Activated T-cell treated with anti-CD3 and anti-CD28 coated beads for 48 hours (primary cell): ENCODE measurements at places on chromosomes 16 and 17.

DNA sequence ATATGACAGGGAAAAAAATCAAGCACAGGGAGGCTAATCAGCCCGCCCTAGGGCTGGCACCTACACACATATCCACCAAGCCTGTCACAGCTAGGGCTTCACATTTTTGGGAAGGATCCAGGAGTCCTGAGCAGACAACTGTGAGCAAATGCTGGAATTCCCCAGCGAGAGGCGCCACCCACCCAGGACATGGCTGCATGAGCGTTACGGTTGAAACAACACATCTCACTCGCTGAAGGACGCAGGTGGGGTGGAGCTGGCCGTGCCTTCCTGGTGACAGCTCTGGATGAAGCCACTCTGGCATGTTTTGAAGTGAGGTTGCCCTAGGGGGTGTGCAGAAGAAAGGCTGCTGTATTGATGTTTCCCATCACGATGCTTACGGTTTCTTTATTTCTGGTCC lies 315.1 kb upstream of the EEF2KMT start:
- no peak for DNase-seq

GRCh38 chr17:78589885-78590284 lies 12.7 kb upstream of the DNAH17 start:
- DNase-seq: no peak

- DNase-seq: no peak
Measured at GRCh38 chr17:82304826-82305726, 12.3 kb downstream of the CD7 start.

- DNase-seq: no peak
Measured at GRCh38 chr17:77877036-77877435, 81.5 kb upstream of the TNRC6C start.

GRCh38 chr17:37744961-37745800 lies at the start of gene HNF1B:
Gene HNF1B (minus strand): TSS chr17:37745059. CDS start chr17:37744884, 175 bp downstream.
- DNase-seq: no peak

DNA sequence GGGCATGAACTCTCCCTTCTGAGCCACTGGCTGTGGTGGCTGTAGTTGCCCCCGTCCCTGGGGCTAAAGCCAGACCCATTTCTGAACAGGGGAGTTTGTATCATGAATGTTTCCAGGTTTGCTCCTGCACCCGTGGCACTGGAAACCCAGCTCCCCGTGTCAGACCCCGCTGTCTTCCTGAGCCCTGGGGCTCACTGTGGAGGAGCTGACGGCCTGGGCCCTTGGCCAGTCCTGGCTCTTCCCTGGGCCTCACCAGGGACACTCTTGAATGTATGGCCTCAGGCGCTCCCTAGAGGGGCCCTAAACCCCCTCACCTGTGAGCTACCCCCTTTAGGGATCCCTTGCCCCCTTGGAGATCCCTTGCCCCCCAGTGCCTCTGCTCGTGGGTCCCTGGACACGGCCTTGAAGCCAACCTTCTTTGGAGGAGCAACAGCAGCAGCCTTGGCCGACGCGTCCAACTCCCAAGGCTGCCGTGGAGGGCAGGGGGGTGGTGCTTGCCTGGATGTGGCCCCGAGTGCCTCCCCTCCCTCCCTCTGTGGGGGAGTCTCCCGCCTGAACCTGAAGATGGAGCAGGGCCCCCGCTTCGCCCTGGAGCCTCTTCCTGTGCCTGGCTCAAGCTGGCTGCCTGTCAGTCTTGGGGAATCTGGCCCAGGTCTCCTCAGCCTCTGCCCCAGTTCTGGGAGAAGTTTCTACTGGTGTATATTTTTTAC lies 15.9 kb downstream of the CASKIN2 start:
- DNase-seq: no peak

DNA sequence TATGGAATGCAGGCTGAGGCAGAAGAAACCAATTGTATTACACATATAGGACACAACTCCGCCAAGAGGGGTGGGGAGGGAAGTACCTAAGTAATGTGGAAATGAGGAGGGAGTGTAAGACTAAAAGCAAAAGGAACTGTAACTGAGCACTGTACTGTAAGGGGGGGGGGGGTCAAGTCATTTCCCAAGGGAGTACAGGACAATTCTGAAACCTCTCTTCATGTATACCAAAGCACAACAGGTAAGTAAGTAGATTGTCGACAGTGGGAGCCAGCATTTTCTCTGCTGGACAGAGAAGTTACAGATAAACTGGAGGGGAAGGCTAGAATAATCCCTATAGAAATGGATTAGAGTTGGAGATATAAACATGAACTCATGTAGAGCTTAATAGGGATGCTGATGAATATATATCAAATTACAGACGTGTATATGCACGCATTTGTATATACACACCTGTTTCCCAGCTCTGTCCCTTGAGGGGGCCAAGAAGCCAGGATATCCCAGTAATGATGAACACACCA lies 6.4 kb downstream of the USP22 start:
- DNase-seq: no peak

- DNase-seq: no peak
Measured at GRCh38 chr17:32102646-32103186, 39.6 kb upstream of the RHOT1 start.

DNA sequence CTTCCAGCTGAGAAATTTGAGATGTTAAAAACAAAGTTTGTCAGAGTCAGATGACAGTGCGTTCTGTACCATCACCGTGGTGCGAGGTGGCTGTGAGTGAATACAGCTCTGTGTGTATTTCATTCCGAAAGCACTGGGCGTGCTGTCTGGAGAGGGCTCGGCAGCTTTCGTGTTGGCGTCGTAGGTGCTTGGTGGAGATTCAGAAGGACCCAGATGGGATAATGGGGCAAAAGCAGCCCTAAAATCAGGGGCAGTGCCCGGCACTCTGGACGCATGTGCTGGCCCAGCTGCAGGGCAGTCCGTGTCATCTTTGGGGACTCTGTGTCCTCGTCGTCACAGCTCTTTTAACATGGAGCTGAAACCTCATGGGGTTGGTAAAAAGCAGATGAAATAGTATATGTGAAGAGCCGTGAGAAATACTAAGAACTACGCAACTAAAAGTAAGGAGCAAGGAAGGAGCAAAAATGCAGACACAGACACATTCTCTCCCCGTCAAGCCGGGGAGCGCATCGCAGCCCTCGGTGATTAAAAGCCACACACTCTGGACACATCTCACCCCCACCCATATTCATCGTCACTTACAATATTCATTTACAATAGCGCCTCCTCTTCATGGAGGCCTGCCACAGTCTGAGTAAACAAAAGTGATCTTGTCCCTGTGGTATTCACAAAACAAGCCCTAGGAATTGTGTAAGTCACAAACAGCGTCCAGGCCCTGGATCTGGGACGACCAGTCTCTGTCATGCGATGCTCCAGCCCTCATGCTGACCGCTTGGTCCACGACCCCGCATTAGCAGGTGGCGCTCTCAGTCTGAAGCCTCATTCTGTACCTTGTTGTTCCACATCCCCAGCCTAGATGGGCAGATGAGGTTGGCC lies 206.7 kb downstream of the RPTOR start:
- DNase-seq: no peak

GRCh38 chr16:57680842-57681375 lies 12.8 kb downstream of the ADGRG3 start:
- DNase-seq: no peak

DNA sequence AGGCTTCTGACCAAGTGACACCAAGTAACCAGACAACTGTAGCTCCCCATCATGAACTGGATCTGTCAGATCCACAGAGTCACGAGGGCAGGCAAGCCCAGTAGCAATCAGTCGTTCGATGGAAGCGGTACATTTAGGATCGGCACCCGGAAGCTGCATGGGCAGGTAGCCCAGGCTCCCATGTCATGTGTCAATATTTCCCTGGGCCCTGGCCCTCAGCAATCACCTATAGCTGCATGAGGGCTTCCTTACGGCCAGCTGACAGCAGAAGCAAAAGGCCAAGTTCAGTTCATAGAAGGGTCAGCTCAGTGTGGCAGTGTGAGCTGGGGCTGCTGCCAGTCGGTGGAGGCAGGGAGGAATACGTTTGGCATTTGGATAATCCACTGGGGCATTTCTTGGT lies 31.8 kb downstream of the MRPS23 start:
- DNase-seq: no peak

DNA sequence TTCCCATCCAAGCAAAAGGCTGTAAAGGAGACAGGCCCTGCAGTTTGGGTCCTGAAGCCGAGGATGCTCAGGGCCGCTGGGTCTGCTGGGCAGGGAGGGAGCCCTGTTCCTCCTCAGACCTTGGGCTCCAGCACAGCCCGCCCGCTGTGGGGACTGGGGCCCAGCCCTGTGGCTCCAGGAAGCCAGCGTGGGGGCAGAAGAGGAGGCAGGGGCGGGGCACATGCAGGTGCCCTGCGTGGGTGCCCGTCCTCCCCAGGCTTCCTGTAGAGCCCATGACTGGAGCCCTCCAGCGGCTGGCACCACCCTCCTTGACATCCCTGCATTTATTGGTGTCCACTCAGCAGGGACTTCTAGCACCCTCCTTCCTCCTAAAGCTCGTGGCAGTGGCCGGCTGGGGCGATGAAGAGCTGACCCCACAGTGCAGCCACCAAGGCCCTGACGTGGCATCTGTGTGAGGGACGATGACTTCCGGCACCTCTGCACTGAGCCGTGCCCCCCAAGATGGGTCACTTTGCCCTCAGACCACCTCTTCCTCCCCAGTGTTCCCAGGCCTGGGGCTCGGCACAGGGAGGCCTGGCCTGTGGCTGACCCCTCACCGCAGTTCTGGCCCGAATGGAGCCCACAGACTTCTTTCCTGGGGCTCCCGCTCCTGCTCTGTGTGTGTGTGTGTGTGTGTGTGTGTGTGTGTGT lies 9.9 kb downstream of the PRSS27 start:
- DNase-seq: no peak
